NCI-H2107 (cell line): ENCODE measurements at places on chromosomes 6 and 20.

- no peak for DNase-seq
These were observed 6.2 kb downstream of the LATS1 start for GRCh38 chr6:149711711-149712110.

GRCh38 chr6:153170511-153170910, 39.4 kb upstream of the RGS17 start:
- no peak for DNase-seq

GRCh38 chr6:29230666-29231065, 60.0 kb downstream of the OR2J2 start:
- no peak for DNase-seq

DNA sequence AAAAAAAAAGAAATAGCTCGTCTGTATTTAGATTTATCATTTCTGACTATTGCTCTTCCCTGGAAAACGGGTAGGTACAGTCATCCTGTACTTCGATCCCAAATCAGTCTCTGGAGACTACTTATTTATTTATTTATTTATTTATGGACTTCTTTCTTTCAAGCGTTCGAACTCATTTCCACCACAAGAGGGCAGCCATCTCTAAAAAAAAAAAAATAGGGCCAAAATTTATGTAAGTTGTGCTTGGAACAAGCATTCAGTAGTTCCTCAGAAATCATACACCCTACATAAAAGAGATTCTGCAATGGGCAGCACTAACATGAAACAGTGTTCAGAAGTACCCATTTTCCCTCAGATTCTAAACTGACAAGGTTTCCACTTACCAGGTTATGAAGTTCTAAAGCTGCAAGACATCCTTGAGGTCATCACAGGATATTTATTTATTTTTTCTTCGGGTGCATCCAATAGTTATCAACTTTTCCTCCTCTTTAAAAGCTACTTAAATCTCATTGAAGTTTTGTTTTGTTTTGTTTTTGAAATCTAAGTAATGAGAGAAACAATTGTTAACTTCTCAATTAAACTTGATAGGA, 1.9 kb upstream of the BMP2 start:
- DNase-seq = no peak

DNA sequence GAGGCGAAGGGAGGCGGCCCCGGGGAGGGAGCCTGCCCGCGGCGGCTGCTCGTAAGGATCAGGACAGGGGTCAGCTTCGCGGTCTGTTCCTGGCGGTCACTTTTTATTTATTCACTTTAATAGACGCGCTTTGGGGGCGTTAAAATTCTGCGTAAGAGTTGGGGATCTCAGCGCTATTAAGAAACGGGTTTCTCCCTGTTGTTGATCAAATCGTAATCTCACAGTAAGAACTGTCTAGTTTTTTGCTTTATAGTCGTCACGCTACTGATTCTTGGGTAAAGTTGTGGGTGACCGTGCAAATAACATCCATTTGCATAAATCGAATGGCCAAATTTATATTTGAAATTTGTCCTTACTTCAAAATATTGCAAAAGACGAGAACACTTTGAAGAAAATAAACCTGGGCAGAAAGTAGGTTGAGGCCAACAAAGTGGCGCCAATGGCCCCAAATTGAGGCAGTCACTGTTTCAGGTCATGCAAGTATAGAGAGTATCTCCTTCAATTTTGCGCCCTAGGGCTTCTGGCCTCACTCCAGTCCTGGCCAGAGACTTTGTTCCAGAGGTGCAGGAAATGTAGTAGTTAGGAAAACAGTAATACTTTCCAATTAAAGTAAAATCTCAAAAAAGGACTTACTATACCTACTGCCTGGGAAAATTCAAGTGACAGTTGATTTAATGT, 963 bp upstream of the RMND1 start:
- DNase-seq = no peak

- DNase-seq = no peak
These were observed 125.8 kb downstream of the MYB start for GRCh38 chr6:135306740-135307420.

GRCh38 chr6:27280064-27280539, 32.0 kb downstream of the POM121L2 start:
- no peak for DNase-seq

DNA sequence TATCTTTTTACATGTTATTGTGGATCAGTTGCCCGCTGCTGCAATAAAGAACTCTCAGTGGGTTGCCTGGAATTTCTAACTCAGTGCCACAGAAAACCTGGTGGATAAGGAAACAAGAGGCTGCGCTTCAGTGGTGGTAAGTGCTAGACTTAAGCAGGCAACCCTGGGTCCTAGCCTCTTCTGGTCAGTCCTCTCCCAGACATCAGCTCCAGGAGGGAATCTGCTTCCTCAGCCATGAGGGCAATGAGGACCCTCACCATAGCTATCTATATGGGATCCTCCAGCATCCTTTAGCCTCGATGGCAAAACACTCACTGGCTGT, 490.7 kb upstream of the SULF2 start:
- no peak for DNase-seq

DNA sequence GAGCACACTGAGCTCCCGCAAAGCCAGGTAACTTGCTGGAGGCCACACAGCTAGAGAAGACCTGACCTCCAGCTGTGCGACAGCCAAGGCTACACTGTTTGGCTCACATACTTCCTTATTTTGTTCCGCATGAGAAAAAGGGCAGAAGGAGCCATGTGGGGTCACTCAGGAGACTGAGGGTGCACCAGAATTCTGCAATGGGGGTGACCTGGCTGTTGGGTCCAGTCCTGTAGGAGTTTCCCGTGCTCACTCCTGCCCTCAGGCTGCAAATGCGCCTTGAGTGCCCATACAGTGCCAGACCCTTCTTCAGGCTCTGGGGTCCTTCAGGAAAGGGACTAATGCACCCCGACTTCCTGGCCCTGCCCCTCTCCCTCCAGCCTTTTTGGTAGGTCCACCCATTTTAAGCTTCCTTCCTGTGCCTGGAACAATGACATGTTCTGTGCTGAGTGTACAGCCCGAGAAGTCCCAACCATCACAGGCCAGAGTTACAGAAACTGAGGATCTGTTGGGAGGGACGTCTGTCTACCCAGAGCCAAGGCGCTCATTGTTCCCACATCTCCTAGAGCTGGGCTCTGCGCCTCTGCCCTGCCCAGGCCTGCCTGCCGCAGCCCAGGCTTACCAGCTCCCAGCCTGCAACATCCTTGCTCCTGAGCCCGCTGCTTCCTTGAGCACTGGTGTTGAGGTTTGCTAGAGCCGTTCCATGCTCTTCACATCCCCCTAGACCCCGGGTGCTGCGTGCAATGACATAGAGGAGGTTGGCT, 33.5 kb upstream of the CD93 start:
- DNase-seq = no peak

- DNase-seq = no peak
These were observed 86.8 kb downstream of the PLCB1 start for GRCh38 chr20:8218861-8219260.

- DNase-seq = no peak
These were observed 1.2 kb upstream of the RBM38 start for GRCh38 chr20:57389695-57390603.

GRCh38 chr6:166627875-166628801, 1.1 kb upstream of the RPS6KA2 start:
- DNase-seq = peak; percentile 20

DNA sequence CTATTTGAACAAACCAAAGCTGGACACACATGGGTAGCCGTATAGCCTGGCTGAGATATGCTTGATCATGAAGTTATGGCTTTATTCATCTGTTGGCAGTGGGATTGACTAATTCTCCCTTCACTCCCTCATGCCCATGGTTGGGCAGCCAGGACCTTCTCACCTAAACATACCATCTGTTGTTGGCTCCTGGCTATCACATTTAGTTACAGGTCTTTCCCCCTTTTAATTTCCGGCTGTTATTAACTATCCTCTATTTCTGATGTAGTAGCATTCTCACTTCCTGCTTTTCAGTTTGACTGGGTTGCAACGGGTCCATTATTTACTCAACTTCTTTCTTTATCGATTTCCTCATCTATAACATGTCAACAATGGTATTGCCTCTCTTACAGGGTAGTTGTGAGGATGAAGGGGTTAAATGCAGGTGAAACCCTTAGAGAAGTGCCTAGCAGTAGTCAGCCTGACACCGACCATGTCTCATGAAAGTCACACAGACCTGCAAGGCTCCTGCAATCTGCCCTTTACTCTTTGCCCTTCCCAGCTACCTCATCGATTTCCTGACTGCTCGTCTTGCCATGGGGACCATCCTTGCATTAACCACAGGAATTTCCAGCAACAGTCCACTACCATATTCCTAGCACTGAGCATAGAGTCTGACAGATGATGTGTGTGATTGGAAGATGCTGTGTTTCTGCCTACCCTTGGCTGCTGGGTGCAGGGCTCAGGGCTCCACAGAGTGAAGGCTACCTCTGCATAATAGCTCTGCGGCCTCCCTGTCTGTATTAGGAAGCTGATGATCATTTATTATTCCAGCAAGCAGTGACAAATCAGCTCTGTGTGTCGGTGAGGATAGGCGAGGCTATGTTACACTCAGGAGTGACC, 42.2 kb downstream of the PPP1R14C start:
- DNase-seq = no peak

GRCh38 chr6:75486850-75487518, 6.6 kb downstream of the FILIP1 start:
- DNase-seq = no peak

- DNase-seq = no peak
These were observed 6.6 kb upstream of the PHIP start for GRCh38 chr6:79084693-79085092.

GRCh38 chr20:37234254-37234581, 27.4 kb downstream of the GHRH start:
- no peak for DNase-seq
